ENCODE measurements at places on chromosomes 3 and 15. TPM values are rescaled to one million over a fixed set of nuclear protein-coding genes. Genes with fewer than 3 reads are reported as not detected.

- no peak for DNase-seq
Measured at GRCh38 chr3:25727316-25727715, 55.9 kb downstream of the NGLY1 start.

DNA sequence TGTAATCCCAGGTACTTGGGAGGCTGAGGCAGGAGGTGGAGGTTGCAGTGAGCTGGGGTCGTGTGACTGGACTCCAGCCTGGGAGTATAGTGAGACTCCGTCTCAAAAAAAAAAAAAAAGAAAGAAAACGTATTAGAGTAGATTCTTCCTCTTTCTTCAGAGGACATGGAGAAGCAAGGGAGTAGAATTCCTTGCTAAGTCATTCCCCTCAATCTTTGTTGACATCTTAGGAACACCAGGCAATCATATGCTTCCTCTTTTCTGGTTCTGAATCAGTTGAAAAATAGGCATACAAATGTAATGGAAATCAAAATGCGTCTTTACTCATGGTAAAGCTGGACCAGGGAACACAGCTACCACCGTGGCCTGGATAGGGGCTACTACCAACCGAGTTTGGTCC, 38.3 kb upstream of the ATOSA start:
- DNase-seq: no peak

DNA sequence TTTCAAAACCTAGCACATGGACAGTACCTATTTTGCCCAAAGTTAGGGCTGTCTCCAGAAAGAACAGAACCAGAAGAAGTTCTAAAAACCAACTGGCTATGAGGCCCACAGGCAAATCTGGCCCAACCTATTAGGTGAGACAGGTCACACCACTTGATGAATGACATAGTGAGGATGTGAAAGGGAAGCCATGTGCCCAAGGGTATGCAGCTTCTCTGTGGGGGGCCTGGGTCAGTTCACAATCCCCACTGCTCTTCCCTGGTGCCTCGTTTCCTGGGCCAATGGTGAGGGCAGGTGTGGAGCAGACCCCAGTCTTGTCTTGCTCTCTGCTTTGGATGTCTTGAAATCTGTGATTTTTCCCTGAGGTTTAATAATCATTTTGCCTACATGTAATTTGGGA, 8.9 kb downstream of the INSYN1 start:
- DNase-seq: no peak

GRCh38 chr15:67266870-67267269, 12.3 kb downstream of the IQCH start:
- no peak for DNase-seq

GRCh38 chr15:60660290-60661051, 181.5 kb upstream of the ICE2 start:
- no peak for DNase-seq

- DNase-seq: no peak
Measured at GRCh38 chr3:16844791-16845190, 40.0 kb upstream of the PLCL2 start.

- DNase-seq: no peak
Measured at GRCh38 chr3:184604615-184605290, 43.2 kb downstream of the EPHB3 start.

The ARPIN gene
- total RNA-seq: 6.2 TPM

GRCh38 chr15:26298659-26299170, 435.6 kb upstream of the ATP10A start:
- DNase-seq: no peak

DNA sequence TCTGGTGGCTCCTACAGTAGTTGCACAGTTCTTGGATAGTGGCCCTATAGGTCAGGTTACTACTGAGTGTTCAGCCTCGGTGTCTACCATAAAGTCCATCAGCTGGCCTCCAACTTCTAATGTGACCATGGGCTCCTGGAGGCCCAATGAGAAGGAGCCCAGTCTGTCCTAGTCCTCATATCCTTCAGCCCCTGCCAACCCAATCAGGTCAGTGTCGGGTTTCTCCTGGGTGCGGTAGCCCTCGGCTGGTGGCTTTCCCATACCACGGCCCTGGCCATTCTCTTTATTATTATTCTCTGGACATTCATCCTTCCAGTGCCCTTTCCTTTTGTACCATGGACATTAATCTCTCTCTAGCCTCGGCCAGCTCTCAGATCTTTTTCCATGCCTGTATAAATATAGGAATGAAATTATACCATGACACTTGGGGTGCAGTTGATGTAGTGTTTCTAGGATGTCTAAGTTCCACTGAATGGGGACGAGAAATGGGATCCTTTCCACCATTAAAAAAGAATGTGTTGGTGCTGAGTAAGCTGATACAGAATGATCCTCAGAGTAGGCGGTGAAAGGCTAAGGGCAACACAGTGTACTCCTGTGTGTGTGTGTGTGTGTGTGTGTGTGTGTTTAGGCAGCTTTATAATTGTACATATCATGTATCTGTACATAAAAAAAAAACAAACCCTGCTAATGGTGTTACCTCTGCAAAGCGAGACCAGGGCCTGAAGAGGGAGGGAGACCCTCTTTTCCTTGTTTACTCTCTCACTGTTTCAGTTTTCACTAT, 19.3 kb upstream of the NOX5 start:
- DNase-seq: peak; percentile 11

GRCh38 chr3:56681984-56682461, 1.0 kb downstream of the TASOR start:
- DNase-seq: no peak

The ZMYND10 gene
- 1.7 TPM for total RNA-seq

DNA sequence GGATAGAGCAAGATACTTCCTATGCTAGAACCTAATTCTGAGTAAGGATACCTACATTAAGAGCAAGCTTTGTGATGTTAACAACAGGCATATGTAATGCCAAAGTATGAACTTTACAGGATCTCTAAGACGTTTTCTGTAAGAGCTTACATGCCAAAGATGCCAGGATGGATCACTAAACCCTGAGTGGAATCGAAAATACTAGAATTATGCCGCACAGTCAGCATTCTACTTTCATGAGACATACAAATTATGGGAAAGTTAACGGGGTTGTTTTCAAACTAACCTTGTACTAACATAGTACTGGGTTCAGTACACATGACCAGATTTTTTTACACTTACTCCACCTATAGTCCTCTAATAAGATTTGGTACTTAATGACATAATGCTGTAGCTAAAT, 55.1 kb downstream of the AAGAB start:
- no peak for DNase-seq

DNA sequence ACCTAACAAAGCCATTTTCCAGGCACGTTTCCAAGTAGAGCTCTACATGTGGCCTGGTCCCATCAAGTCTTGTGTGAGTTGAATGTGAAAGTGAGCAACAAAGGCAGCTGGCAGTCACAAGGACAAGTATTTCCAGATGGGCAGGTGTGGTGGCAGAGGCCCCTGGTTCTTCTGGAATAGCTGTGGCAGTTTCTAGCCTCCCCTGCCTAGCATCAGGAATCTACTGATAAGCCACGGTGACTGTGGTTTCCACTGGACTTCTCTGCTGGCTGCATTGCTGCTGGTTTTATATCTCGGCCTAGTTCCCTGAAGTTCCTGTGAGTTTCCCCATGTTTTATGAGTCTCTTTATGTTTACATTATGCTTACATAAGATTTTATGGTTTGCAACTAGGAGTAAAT, 117.7 kb downstream of the GOLIM4 start:
- no peak for DNase-seq

The IGSF11 gene
- 0.08 TPM for total RNA-seq

GRCh38 chr15:85579957-85580694, 199.7 kb downstream of the AKAP13 start:
- peak; percentile 83 for DNase-seq

The FHIT gene
- total RNA-seq: 5.1 TPM

DNA sequence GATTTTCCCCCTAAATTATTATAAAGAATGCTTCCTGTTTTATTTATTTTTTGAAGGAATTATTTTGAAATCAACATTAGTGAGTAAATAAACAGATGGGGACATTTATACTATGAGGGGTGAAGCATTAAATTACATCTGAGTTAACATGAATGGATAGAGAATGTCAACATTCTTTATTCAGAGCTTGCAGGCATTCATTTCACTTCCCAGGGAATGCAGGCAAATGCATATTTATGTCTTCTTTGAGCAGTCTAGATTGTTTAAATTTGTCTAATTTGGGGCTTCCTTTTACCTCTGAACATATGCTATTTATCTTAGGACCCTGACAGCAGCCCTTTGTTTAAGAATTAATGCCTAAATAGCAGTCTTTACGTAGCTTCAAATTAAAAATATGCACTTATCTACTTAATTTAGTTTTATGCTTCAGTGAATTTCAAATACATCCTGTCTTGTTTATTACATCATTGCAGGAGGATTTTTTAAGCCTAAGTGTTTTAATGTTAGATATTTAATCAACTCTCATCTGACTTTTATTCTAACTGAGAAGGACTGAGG, 630.5 kb upstream of the LMCD1 start:
- no peak for DNase-seq

- no peak for DNase-seq
Measured at GRCh38 chr3:46829699-46830208, 33.5 kb downstream of the MYL3 start.

The TGM5 gene
- not detected for total RNA-seq

DNA sequence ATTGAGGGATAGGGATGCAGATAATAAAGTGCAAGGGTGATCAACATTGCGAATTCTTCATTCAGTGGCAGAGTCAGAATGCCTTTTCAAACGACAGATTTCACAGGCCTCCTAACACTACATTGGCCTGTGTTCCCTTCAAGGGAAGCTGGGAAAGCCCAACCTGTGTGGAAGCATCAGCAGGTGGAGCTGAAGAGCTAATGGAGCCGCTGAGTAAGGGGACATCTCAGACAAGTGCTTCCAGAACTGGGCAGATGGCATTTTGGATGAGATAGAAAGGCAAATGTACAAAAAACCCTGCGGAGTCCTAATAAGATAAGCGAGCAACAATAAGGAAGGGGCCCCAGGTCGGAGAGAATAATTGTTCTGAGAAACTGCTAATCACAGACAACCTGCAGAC, 8.5 kb upstream of the SLC24A5 start:
- DNase-seq: no peak

- DNase-seq: peak; percentile 55
Measured at GRCh38 chr15:78243491-78243941, 9.2 kb upstream of the ACSBG1 start.

GRCh38 chr15:40274350-40275274, 8.3 kb downstream of the ANKRD63 start:
- DNase-seq: peak; percentile 83

DNA sequence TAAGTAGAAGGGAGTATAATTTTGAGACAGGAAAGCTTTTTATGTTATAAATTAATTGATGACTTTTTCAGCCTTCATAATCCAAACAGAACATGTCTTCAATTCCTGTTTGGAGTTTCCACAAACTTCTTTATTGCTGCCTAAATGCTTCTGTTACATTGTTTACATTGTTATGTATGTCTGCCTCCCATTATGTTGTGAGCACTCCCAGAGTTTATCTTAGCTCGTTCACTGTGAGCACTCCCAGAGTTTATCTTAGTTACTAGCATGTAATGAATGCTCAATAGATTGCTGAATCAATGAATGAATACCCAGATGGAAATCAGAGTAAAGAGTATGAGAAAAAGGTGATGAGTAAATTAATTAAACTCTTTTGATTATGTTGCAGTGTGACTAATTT, 1178.0 kb downstream of the ROBO1 start:
- DNase-seq: no peak

DNA sequence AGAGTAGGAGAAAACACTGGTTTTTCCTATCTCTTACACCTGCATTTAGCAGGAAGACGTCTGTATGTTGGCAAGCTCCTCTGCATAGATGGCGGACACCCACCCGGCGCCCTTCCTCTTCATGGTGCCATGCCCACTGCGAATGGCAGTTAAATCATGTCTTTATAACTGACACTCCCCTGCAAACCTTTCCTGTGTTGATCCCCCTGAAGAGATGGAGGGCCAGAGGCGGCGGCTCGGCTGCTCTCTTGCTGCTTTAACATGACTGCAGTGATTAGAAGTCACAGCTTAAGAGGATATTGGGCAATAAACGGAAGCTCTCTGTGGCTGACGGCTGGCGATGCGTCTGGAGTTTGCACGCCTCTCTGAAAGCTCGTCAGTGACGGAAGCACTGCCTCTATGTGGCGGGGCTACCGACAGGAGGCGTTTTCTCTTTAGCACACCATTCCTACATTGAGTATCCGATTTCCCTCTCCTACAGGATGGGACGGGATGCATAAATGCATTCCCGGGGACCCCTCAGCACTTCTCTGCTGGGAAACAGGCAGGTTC, 25.5 kb upstream of the SNRPA1 start:
- DNase-seq: no peak

GRCh38 chr15:80693682-80694610, 1.2 kb upstream of the ABHD17C start:
- DNase-seq: no peak

The MAGI1 gene
- total RNA-seq: 28.3 TPM

GRCh38 chr3:17074559-17074958, 189.8 kb downstream of the PLCL2 start:
- DNase-seq: no peak

The EHHADH gene
- 323 TPM for total RNA-seq

The TBL1XR1 gene
- 57.1 TPM for total RNA-seq

- DNase-seq: no peak
Measured at GRCh38 chr3:62870321-62870720, 4.9 kb downstream of the CADPS start.

The PATL2 gene
- total RNA-seq: 0.58 TPM

DNA sequence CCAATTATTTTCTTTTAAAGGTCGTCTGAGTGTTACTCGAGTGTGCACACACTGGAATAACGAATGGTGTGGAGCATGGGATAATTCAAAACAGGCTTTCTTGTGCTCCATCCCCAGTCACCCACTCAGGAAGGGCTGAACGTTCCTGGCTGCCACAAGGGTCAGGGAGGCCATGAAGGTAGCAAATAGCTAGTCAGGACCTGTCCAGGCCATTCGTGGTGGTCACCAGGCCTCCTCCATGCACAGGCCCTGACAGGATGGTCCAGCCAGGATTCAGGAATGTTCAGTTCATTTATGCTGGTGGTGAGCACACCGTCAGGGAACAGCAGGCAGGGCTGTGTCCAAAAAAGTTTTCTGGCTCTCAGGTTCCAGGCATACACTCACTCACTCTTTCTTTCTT, 11.7 kb upstream of the NR2E3 start:
- DNase-seq: no peak

DNA sequence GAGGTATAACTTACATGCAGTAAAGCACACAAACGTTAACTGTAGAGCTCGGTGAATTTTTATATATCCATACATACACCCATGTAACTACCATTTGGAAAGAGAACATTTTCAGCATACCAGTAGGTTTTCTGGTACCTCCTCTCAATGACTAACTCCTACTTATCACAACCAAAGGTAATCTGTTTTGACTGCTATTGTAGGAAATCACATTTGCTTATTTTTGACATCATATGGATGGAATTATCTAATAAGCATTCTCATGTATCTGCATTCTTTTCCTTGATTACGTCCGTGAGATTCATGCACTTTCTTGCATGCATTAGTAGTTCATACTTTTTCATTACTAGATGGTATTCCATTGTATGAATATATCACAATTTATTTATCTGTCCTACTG, 76.8 kb downstream of the CSNK1G1 start:
- no peak for DNase-seq

DNA sequence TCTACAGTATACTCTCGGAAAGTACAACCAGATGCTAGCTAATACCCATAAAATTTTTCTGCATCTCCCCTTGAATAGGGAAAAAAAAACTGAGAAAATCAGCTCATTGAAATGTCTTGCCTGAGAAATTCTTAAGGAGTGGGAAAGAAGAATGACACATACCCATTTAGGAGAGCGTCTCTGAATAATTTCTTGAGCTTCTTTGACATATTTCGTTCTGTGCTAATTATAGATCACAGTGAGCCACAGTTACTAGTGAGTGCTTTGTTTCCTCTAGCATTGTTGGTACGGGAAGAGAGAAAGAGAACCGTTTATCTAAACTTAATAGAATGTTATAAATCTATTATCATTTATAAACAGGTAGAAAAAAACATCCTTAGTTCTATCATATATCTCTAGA, 588.4 kb downstream of the UNC13C start:
- no peak for DNase-seq
